Stimulated activated CD4-positive, alpha-beta T cell treated with anti-CD3 and anti-CD28 coated beads, Interleukin-4, amount 100 ng/mL, for 24 hours (primary cell): ENCODE measurements at places on chromosomes 13 and 19.

DNA sequence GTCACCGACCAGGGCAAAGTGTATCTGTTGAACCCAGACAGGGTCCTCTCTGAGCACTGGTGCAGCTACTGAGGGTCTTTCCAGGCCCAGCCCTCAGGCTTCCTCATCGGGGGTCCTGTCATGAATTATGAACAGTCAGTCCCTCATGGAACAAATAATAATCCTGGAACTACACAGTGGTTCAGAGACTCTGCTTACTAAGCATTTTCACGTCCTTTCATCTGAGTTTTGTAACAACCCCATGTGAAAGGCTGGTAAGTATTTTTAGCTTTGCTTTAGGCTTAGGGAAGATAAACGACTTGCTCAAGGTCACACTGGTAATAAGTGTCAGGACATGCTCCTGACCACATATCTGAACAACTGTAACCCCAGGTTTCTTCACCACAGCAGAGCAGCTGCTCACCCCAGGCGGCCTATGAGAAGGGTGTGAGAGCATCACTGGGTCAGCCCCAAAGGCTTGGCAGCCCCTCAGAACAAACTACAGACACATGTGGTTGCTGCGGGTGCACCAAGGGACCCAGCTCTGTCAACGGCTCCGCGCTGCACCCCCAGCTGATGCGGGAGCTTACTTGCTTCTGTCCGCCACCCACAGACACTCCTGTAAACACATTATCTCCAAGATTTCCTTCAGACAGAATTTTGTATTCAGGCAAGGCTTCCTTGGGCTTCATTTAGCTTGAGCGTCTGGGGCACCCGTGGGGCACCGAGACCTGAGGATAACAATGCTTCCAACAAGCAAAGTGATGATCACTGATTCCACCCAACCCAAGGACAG lies 19.4 kb upstream of the GSX1 start:
- DNase-seq: no peak

- DNase-seq: no peak
These were observed 30.2 kb upstream of the CCNE1 start for GRCh38 chr19:29781386-29782259.

GRCh38 chr13:103903790-103904189 lies 837.6 kb upstream of the SLC10A2 start:
- DNase-seq: no peak

DNA sequence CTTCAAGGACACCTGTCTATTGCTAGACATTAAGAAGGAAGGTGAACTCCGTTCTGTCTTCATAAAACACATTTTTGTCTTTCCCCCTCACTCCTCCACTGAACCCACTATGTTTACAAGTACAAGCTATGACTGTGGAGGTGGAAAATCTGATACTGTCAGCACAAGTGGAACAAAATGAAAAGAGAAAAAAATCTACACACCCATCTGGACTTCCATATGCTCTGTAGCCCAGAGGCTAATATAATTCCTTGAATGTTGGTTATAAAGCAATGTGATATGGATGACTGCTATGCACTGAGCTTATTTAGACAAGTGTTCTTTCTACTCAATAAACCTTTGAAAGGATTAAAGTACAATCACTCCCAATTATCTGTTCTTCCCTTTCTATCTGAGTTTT lies 713.5 kb downstream of the DIAPH3 start:
- no peak for DNase-seq

DNA sequence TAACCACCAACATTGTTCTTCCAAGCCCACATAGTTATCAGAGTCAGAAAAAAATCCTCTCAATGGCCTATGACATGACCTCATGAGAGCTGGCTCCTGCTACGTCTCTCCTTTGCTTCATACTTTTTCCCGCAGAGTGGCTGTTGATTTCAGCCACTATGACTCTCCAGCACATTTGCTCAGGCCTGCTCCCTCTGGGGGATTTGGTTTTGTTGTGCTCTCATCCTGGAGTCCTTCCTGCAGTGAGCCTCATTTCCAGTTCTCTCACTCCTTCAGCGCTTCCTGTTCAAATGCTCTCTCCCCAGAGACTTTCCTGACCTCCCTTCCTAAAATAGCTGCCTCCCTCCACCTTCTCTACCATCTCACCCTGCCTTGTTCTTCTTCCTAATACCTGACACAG lies 72.0 kb upstream of the USP29 start:
- DNase-seq: no peak
